ENCODE measurements at places on chromosomes 3 and 15.

GRCh38 chr15:51341366-51342226 is at the start of gene GLDN:
Gene GLDN (plus strand): TSS chr15:51341655. CDS start chr15:51341685, 30 bp downstream.
- DNase-seq: no peak

- no peak for DNase-seq
Measured at GRCh38 chr3:112000966-112001365, 2.2 kb downstream of the TAGLN3 start.

GRCh38 chr3:131396170-131396569 is 14.6 kb downstream of the NUDT16 start:
- DNase-seq: no peak

GRCh38 chr3:188635258-188636042 is 481.5 kb downstream of the LPP start:
- no peak for DNase-seq

DNA sequence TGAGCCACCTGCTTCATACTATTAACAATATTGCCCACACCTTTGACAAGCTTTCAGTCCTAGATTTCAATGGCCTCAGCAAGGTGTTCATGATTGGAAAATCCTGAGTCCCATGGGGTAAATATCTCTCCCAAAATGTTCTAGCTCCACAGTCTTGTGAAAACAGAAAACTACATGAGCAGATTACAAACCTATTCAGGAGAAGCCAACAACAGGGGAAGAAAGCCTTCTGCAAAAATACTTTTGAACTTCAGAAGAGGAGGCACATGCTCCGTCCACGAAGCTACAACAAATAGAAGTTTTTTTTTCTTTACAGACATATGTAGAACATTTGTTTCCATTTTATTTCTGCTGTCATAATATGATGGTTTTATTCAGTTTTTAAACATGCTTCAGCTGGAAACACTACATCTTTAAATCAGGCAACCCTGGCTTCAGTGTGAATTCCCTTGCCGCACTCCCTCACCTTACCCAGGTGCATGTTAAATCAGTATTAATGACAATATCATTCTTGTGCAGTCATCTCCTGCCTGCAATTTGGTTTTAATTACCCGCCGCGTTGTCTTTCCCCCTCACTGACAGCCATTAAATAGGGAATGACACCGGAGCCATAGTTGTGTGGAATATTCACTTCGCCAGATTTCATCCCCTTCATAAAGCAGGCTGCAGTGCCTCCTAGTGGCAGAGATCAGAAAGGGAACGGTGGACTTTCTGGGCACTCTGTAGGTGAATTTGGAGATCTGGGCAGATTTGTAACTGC is 725.5 kb upstream of the ARRDC4 start:
- DNase-seq: peak; percentile 6

DNA sequence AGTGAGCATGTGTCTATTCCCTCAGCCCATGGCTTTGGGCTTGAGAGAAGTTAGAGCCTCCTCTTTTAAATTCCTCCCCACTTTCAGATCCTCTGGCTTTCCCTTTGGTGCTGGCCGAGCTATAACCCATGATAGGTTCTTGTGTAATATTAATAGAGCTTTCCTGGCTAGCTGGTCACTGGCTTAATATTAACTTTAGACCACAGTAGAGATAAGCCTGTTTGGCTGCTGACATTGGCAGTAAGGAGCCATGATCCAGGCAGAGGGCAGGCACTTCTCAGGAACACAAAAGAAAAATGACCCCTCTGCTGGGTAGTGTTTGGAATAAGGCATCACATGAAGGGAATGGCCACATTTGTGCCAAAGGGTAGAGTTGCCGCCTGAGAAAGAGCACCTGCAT is 65.4 kb upstream of the UMPS start:
- DNase-seq: no peak

DNA sequence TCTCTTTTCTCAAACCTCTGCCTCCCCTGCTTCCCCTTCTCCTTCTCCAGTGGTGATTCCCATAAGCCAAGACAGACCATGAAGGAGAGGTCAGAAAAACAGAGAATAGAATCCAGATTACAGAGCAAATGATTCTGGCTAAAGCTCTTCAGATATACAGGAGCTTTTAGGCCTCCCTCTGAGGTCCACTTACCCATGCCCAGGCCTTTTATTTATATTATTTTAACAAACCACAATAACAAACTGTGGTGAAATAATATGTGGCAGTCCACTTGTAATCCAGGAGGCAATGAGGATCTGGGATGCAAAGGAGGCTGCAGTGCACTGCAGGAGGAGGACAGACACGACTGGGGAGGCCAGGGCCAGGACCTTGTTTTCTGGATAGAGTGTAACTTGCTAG is 104.1 kb downstream of the STAC start:
- DNase-seq: no peak

GRCh38 chr15:49692514-49693090 is 71.8 kb downstream of the DTWD1 start:
- no peak for DNase-seq

GRCh38 chr3:48437812-48438211 is 2.1 kb downstream of the CCDC51 start:
- no peak for DNase-seq

GRCh38 chr3:126498929-126499328 is 18.6 kb downstream of the UROC1 start:
- DNase-seq: no peak

GRCh38 chr3:172177046-172177445 is 137.7 kb downstream of the FNDC3B start:
- DNase-seq: no peak

- DNase-seq: no peak
Measured at GRCh38 chr3:25785826-25786225, 2.6 kb upstream of the NGLY1 start.

- DNase-seq: no peak
Measured at GRCh38 chr3:12226031-12226430, 62.8 kb upstream of the PPARG start.

- no peak for DNase-seq
Measured at GRCh38 chr3:169083885-169084284, 579.6 kb downstream of the MECOM start.

DNA sequence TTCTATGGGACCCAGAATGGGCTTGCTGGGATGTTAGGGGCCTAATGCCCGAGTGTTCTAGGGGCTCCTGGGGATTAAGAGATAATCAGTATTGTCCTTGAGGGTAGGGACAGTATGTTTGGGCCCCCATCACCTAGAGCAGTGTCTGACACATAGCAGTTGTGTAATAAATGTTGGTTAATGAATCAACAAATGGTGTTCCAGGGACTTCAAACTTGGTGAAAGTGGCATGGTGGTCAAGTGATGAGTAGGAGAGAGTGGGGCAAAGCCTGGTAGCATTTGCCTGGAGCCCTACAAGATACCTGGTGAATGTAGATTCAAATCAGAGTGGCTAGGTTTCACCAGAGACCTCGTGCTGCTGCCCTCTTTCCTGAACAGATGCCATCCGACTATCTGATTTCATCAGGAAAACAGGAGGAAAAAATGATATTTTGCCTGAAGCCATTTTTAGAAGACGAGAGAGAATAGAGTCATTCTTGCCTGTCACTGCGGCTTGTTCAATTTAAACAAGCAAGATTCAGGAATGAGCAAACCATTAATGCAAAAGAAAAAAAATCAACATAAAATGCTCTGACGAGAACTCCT is 117.3 kb downstream of the RPL22L1 start:
- DNase-seq: no peak

- peak; percentile 51 for DNase-seq
Measured at GRCh38 chr15:101014921-101015841, 96.0 kb downstream of the LRRK1 start.

- no peak for DNase-seq
Measured at GRCh38 chr15:76309601-76310330, 1.5 kb downstream of the ETFA start.

DNA sequence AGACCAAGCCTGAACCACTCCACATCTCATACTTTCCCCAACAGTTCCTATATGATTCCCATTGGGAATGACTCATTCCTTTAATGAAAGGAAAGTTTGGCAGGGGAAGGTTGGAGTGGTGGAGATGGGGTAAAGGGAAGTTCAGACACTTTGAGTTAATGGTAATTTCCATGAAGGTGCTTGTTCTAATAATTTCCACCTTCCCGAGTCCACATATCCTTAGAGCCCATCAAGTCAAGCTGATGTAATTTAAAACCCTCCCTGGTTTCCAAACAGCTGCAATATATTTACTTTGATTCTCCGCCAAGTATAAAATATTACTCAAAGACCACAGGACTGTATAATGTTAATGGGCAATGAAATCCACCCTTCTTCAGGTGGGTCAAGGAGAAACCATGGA is 95.0 kb upstream of the GALNT15 start:
- no peak for DNase-seq

DNA sequence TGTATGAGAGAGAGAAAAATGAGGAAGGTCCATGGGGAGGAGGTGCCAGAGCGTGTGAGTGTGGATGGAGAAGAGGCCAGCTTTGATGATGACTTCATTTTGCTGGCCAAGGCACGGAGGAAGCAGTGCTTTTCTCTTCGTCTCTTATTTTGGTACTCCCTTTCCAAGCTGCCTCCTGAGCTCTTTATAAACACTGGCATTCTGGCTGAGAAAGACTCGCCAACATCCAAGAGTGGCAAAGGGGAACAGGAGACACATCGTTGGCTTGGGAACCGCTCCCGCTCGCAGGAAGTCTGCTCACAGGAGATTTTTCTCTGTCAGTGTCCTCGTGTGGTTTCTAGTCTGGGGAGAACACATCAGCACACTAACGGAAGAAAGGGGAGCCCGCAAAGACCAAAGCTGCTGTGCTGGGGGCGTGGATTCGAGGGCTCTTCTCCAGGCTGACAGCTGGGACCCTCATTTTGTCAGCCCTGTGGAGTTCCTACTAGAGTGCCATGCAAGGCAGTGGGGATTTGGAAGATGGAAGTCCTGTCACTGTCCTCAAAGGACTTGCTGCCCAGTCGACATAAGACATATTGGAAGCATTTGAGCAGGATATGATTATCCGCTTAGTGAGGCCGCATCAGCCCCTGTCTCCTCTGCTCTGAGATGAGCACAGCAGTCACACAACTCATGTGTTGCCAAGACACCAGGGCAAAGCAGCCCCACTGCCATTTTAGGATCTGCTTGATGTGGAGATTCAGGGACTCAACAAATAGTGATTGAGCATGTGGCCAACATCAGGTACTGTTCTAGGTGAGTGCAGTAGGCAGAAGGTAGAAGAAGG is 8.0 kb upstream of the SEMA4B start:
- no peak for DNase-seq

- DNase-seq: no peak
Measured at GRCh38 chr3:138434875-138435772, 708 bp downstream of the ESYT3 start.

- no peak for DNase-seq
Measured at GRCh38 chr3:48596676-48597407, 1.7 kb upstream of the COL7A1 start.

DNA sequence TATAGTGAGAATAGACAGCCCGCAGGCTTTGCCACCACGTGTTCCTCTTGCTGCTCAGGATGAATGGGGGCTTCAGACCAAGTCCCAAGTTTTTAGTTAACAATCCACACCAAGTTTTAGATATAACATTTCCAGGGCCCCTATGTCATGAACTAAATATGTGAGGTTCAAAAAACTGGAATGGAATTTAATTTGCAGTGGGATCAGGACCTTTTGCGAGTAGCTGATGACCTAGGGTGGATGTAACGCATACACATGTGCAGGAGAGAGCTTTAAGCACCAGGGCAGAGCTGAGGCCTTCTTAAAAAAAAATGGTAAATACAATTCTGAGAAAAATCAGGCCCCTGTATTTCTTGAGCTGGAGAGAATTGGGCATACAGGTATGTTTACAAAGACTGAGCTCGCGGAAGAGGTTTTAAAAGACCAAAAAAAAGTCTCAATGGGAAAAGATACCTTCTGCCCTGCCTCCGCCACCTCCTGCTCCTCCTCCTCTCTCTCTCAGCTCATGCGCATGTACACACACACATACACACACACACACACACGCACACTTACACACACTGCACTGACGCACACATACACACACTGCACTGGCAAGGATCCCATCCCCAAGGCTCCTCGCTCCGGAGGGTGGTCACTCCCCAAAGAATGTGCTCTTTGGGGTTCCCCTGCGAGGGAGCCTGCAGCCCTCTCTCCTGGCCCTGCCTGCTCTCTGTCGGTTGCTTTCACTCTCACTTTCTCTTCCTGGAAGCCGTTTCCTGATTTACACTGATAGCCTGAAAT is 48.2 kb upstream of the IGF1R start:
- peak; percentile 8 for DNase-seq

GRCh38 chr3:2771193-2771592 is 339.0 kb downstream of the IL5RA start:
- no peak for DNase-seq

GRCh38 chr3:144189044-144189443 is 217.4 kb downstream of the DIPK2A start:
- no peak for DNase-seq

DNA sequence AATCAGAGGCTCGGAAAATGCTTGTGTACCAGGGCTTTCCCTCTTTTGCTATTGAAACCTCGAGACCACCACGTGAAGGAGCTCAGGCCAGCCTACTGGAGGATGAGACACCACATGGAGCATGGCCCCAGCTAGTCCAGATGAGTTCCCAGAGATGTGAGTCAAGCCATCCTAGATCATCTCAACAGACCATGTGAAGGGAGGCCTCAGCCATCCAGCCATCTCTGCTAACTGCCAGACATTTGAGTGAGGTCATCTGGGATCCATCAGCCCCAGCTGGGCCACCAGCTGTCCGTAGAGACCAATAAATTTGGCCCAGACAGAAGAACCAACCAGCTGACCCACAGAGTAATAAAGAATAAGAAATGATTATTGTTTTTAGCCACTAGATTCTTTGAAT is 62.8 kb upstream of the PROK2 start:
- DNase-seq: no peak

DNA sequence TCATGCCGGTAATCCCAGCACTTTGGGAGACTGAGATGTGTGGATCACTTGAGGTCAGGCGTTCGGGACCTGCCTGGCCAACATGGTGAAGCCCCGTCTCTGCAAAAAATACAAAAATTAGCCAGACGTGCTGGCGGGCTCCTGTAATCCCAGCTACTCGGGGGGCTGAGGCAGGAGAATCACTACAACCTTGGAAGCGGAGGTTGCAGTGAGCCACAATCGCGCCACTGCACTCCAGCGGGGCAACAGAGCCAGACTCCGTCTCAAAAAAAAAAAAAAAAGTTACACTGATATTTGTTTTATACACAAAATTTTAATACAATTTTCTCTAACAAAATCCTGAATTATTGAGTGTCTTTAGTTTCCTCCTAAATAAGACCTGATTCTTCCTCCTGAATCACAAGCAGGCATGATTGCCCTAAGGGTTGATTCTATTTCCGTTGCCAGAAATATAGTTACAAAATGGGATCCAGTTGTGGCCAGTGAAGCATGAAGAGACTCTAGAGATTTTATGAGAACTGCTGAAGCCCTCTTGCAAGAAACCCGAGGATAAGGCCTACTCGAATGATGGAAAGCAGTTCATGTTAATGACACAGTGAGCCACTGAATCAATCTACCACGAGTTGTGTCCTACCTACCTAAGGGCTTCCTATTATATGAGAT is 9.6 kb upstream of the SMARCC1 start:
- DNase-seq: no peak

GRCh38 chr3:39990532-39990931 is 181.1 kb downstream of the MYRIP start:
- DNase-seq: no peak

DNA sequence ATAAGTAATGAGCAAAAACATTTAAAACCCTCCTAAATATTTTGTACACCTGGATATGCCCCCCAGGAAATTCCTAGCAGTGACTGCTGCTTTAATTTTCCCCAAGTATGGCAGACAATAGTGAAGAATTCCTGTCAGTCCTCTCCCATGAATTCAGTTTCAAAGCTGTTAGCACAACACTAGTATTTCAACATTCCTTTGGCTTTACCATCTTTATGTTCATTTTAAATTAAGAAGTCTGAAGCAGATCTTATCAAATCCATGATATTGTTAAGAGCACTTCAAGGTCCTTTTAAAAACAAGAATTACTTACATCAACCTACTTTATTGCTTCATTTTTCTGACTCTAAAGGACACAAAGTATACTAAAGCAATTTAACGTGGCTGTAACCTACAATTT is 28.8 kb upstream of the CDIN1 start:
- DNase-seq: no peak
